ENCODE measurements at places on chromosomes 3 and 15. TPM values are rescaled to one million over a fixed set of nuclear protein-coding genes. Genes with fewer than 3 reads are reported as not detected.

NTRK3 gene
- not detected for total RNA-seq

PLAAT1 gene
- not detected for total RNA-seq

ITIH3 gene
- not detected for total RNA-seq

ADPRH gene
- total RNA-seq, result 5.9 TPM

CPNE9 gene
- total RNA-seq, result not detected

POC1A gene
- total RNA-seq, result 20.8 TPM

GPR160 gene
- total RNA-seq, result 9.7 TPM

KLHL6 gene
- 36.9 TPM for total RNA-seq

ZPLD1 gene
- total RNA-seq, result not detected

PLSCR2 gene
- not detected for total RNA-seq

ALS2CL gene
- 4.5 TPM for total RNA-seq

DBR1 gene
- total RNA-seq, result 22.6 TPM

TCAIM gene
- total RNA-seq, result 20.9 TPM

ZNF280D gene
- 35.0 TPM for total RNA-seq

RETNLB gene
- not detected for total RNA-seq

OR5K2 gene
- not detected for total RNA-seq

ENTPD3 gene
- not detected for total RNA-seq

ACP3 gene
- total RNA-seq, result not detected

ACTL6A gene
- total RNA-seq, result 72.1 TPM

UPK1B gene
- total RNA-seq, result not detected

SV2B gene
- total RNA-seq, result 0.20 TPM

SAXO2 gene
- total RNA-seq, result 1.6 TPM

CNTN4 gene
- total RNA-seq, result not detected

KCNMB3 gene
- total RNA-seq, result 2.2 TPM

AP2M1 gene
- 210 TPM for total RNA-seq

ZNF609 gene
- 52.2 TPM for total RNA-seq

CAMKV gene
- total RNA-seq, result not detected

IQCF6 gene
- not detected for total RNA-seq

CNBP gene
- total RNA-seq, result 309 TPM

ALDH1A2 gene
- 0.62 TPM for total RNA-seq

SPESP1 gene
- 0.57 TPM for total RNA-seq

NAALADL2 gene
- total RNA-seq, result not detected

GOLGA8G gene
- total RNA-seq, result not detected

TTLL13 gene
- total RNA-seq, result 0.47 TPM

C3orf20 gene
- total RNA-seq, result 0.17 TPM

GALNT15 gene
- total RNA-seq, result not detected

CSPG4 gene
- total RNA-seq, result not detected

MAGI1 gene
- not detected for total RNA-seq

CX3CR1 gene
- 0.94 TPM for total RNA-seq

DPPA2 gene
- not detected for total RNA-seq

VILL gene
- 25.3 TPM for total RNA-seq

TOPAZ1 gene
- not detected for total RNA-seq

PIK3CA gene
- total RNA-seq, result 23.0 TPM

MESP2 gene
- total RNA-seq, result not detected

THAP10 gene
- not detected for total RNA-seq

MBD4 gene
- 57.6 TPM for total RNA-seq

SEC62 gene
- 77.4 TPM for total RNA-seq

TMEM212 gene
- total RNA-seq, result not detected

MST1R gene
- total RNA-seq, result 2.9 TPM

SCN11A gene
- 0.11 TPM for total RNA-seq

WDR5B gene
- 7.6 TPM for total RNA-seq

PAK6 gene
- total RNA-seq, result 0.91 TPM

CDC25A gene
- total RNA-seq, result 14.7 TPM

TF gene
- total RNA-seq, result 0.60 TPM

ONECUT1 gene
- total RNA-seq, result not detected

LYZL4 gene
- total RNA-seq, result not detected

GPR62 gene
- total RNA-seq, result not detected

PSMD2 gene
- 171 TPM for total RNA-seq

ZIC4 gene
- not detected for total RNA-seq

CCRL2 gene
- 13.5 TPM for total RNA-seq
